Chondrocyte (in vitro differentiated cells): ENCODE measurements at places on chromosomes 13 and 19. TPM values are rescaled to one million over a fixed set of nuclear protein-coding genes. Genes with fewer than 3 reads are reported as not detected.
A peak's percentile ranks its signal among the peaks of the same experiment; 100 is the strongest.

GARIN5A gene
- total RNA-seq, result 1.7 to 2.1 TPM (median 1.9 TPM) in 3 replicates

DNA sequence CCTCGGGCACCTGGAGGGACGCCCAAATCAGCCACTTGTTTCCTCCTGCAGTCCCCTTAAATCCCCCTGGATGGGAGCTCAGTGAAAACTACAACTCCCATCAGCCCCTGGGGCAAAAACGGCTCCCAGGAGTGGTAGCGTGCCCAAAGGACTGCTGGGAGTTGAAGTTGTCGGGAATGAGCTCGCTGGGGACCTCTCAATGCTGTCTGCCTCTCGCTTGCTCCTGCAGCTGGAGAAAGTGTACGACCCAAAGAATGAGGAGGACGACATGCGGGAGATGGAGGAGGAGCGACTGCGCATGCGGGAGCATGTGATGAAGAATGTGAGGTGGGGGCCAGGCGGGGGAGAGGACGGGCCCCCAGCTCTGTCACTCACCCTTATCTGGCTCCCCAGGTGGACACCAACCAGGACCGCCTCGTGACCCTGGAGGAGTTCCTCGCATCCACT lies 14.7 kb upstream of the DHDH start:
- DNase-seq, result no peak

GRCh38 chr19:13932149-13932637 lies 6.0 kb downstream of the PODNL1 start:
- DNase-seq, result no peak

DNA sequence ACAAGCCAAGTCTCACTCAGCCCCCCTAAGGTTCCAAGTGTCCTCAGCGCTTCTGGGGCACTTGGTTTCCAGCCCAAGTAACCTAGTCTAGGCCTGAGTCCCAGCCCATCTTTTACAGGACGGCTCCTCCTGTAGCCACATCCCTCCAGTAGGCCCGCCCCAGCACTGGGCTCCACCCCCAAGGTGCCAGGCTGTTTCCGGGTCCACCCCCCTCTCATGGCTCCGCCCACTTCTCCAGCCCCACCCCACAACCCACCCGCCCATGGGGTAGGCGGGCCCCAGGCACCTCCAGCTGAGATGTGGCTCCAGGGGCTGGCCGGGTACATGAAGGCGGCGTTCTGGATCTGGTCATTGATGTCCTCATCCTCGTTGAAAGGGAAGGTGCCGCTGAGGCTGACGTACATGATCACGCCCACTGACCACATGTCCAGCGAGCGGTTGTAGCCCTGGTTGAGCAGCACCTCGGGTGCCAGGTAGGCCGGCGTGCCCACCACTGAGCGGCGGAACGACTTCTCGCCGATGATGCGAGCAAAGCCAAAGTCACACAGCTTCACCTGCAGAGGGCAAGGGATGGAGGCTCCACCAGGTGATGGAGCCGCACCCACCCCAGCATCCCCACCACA lies 17.2 kb upstream of the DACT3 start:
- DNase-seq, result no peak

DNA sequence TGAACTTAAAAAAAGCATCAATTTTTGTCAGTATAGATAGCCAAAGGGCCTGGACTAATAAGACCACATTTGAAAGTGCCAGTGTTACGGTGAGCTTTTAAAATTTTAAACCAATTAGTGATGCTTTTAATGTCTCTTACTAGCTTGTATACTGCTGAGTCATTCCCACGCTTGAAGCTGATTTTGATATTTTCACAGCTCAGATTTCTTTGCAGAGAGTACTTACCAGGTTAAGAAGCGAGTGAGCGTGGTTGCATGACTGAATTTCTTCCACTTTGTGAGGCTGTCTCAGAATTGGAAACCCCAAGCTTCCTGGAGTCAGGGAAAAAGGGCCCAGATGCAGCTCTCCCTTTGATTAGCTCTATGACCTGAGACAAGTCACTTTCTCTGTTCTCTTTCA lies 74.5 kb upstream of the NBEA start:
- no peak for DNase-seq

TRIM13 gene
- 24.4 to 30.8 TPM (median 27.7 TPM) in 3 replicates for total RNA-seq

SIGLEC8 gene
- not detected in 3 replicates for total RNA-seq

LILRB5 gene
- total RNA-seq, result not detected in 3 replicates

DNA sequence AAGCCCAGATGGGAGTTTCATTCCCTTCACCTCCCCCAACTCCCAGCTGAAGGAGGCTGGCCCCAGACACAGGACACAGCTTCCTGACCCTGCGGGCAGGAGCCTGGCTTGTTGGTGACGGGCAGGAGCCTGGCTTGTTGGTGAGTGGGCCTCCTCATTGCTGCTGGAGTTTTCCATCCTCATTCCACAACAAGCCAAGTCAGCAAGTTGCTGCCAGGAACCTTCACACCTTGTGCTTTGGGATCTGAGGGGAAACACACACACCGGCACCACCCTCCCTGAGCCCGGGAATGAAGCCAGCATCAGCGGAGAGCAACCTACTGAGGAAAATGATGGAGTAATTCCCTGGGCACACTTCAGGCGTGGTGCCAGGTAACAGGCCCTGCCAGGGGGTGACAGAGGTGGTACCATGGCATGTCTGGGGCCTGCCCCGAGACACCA lies 74.9 kb downstream of the ALOX5AP start:
- DNase-seq, result no peak

ZNF229 gene
- 3.5 to 5.6 TPM (median 3.7 TPM) in 3 replicates for total RNA-seq

DNA sequence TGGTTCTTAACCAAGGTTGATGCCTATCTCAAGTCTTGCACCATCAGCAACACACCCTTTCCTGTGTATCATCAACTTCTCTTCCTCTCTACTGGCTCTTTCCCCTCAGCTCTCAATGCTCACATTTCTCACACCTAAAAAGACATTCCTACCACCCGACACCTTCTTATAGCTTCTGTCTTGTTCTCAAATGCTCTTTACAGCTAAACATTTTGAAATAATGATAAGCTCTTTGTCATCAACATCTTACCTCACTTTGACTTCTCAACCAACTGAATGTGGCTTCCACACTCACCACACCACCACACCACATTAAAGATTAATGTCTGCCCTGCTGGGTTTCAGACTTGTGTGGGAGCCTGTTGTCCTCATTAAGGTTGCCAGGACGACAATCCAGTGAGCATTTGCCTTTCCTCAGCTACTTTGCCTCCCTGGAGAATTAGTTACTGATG lies 67.8 kb downstream of the RXFP2 start:
- DNase-seq, result no peak

DNA sequence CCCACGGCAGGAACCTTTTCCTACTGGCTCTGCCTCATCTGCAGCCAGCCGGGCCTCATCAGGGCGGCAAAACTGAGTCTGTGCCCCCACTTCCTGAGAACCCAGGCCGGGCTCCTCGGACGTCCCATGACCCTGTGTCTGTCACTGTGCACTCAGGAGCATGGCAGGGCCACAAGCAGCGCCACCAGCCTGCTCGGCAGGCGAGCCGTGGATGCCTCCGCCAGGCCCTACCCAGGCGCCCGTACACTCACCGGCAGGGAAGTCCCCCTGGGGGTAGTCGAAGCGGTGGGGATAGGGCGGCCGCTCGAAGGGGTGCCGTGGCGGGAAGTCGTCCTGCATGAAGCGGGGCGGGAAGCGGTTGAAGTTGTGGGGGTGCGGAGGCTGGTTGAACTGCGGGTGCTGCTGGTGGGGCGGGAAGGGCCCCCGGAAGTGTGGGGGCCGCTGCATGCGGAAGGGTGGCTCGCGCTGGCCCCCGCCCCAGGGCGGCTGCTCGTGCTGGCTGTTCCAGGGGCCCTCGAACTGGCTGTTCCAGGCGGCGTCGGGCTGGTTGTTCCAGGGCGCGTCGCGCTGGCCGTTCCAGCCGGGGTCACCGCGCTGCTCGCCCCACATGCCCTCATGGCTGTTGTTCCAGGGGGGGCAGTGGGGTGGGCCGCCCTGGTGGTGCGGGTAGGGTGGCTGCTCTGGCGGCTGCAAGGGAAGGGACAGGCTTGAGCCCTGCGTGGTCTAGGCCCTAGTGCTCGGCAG lies 17.1 kb downstream of the CHERP start:
- peak; percentile 94 for DNase-seq

ERICH6B gene
- total RNA-seq, result not detected in 3 replicates

GRCh38 chr19:41621654-41622053 lies 5.2 kb downstream of the CEACAM4 start:
- DNase-seq, result no peak

DNA sequence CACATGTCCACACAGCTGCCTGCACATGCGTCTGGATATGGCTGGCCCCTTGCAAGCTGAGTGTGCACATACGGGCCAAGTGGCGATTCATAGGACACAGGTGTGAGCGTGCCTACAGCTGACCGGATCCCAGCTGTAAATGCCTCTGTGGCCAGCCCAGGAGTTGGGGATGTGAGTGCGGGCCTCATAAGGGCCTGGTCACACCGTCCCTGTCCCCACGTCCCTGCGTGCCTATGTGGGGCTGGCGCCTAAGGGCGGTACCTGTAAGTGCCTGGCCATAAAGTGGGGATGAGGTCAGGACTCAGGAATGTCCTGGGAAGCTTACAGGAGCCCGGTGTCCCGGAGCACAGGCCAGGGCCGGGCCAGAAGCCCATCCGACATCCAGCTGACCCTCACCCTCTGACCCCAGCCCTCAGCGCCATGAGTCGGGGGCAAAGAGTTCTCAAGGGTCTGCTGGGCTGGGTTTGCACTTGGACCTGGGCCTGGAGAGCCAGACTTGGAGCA lies 1.3 kb upstream of the ARHGAP45 start:
- DNase-seq, result no peak

DACH1 gene
- 0.72 to 2.6 TPM (median 0.82 TPM) in 3 replicates for total RNA-seq

DNA sequence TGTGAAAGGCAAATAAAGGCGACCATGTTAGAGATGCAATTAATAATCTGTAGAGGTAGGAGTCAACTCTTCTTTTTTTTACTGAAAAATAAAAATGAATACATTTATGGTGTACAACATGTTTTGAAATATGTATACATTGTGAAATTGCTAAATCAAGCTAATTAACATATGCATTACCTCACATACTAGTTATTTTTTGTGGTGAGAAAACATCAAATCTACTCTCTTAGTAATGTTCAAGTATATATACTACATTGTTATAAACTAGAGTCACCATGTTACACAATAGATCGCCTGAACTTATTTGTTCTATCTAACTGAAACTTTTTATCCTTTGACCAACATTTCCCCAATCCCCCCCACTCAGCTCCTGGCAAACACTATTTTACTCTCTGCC lies 143.2 kb downstream of the POU4F1 start:
- DNase-seq, result no peak

DNA sequence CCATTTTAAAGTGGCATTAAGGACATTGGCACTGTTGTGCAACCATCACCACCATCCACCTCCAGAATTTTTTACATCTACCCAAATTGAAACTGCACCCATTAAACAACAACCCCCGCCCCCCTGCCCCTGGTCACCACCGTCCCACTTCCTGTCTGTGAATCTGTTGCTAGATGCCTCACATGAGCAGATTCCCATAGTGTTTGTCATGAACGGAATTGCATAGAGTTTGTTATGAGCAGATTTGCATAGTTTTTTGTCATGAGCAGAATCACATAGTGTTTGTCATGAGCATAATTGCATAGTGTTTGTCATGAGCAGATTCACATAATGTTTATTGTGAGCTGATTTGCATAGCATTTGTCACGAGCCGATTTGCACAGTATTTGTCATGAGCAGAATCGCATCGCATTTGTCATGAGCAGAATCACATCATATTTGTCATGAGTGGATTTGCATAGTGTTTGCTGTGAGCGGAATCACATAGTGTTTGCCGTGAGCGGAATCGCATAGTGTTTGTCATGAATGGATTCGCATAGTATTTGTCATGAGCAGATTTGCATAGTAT lies 54.0 kb upstream of the GTF3A start:
- no peak for DNase-seq

DNA sequence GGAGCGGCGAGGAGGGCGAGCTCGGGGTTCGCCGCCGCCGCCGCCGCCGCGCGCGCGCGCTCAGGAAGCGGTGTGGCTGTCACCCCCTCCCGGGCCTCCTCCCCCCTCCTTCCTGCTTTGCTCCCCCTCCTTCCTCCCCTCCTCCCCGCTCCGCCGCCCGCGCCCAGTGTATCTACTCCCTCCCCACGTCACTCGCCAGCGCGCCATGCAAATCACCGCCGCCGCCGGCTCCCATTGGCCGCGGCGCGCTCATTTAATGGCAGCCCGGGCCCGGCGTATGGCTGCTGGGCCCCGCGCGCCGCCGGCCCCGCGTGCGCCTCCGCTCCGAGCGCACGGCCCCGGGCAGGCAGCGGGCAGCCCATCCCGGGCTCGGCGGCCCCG lies 335 bp upstream of the SOX1 start:
- no peak for DNase-seq

DNA sequence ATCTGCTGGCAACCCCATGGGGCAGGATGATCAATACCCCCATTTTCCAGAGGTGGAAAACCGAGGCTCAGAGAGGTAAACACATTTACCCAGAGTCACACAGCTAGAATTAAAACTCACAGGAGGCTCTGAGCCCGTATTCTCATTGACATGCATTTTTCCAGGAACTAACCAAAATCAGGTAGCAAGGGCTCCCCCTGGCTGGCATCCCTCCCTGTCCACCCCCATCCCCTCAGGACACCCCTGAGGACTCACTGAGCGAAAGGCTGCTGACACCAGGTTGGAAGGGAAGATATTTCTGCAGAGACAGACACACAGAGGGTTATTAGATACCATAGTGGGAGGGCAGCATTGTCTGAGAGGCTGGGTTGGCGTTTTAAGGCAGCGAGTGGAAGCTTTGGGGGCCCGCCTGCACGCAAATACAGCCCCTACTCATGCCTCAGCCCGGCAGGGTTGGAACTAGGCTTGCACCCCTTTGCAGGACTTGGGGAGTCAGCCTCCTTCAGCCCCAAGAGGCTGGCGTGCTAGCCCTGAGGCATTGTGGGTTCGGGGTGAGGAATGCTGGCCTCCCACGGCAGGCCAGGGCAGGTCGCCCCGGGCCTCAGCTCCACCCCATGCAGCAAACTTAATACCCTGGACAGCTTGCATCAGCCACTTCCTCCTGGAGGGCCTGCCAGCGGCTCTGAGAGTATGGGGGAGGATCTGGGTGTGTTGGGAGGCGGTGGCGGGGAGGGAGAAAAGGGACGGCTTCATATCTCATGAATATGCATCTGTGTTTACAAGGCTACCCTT lies 3.9 kb downstream of the SLC1A5 start:
- no peak for DNase-seq

- DNase-seq, result no peak
Observed at GRCh38 chr19:13043285-13043684, 48.0 kb downstream of the NFIX start.

IZUMO4 gene
- 2.4 to 3.9 TPM (median 3.2 TPM) in 3 replicates for total RNA-seq

DNA sequence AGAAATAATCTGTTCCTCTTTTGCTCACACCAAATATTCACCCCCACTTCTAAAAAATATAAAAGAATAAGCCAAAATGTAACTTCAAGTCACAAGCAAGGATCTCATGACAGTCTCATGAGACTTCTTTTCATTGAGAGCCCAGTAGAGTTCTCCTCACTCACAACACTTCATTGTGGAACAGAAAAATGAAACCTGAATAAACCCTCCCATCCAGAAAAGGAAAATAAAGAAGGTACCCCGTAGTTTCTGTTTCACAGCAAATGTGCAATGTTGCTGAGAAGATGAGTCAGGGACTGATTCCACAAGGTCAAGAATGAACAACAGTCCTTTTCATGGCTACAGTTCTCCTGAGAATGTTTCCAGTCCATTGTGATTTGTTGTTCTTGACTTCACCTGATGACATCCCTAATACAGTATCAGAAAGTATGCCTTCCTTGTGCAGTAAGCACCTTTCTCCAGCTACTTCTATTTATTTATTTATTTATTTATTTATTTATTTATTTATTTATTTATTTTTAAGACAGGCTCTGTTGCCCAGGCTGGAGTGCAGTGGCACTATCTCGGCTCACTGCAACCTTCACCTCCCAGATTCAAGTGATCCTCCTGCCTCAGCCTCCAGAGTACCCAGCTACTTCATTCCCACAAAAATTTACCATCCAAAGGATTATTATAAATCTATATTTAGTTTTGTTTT lies 6.4 kb upstream of the ZNF841 start:
- no peak for DNase-seq

GRCh38 chr13:50613356-50613831 lies 230.1 kb downstream of the DLEU7 start:
- DNase-seq, result no peak
